ENCODE measurements at places on chromosomes 1 and 21. TPM values are rescaled to one million over a fixed set of nuclear protein-coding genes. Genes with fewer than 3 reads are reported as not detected.

Gene KLF17
- 1.5 TPM for total RNA-seq

Gene ATP6V1G3
- total RNA-seq, result not detected

GRCh38 chr1:155073377-155074242, 5.0 kb upstream of the EFNA3 start:
- H3K27me3 ChIP-seq, result no peaks in the 10 kb centered on the region
- H3K36me3 ChIP-seq, result peaks cover 4% of the 10 kb centered on the region
- no peak for DNase-seq
- H3K4me1 ChIP-seq, result peaks cover 30% of the 10 kb centered on the region
- H3K27ac ChIP-seq, result no peak overlapping the region
- H3K4me3 ChIP-seq, result no peak overlapping the region

GRCh38 chr1:94124538-94124937, 3.6 kb upstream of the ABCA4 start:
- no peaks in the 10 kb centered on the region for H3K4me1 ChIP-seq
- H3K27ac ChIP-seq, result no peak overlapping the region
- no peak overlapping the region for H3K4me3 ChIP-seq
- no peaks in the 10 kb centered on the region for H3K27me3 ChIP-seq
- no peak for DNase-seq
- H3K36me3 ChIP-seq, result no peaks in the 10 kb centered on the region

GRCh38 chr1:56045062-56045461, 534.3 kb downstream of the PLPP3 start:
- no peak overlapping the region for H3K4me3 ChIP-seq
- H3K27me3 ChIP-seq, result no peaks in the 10 kb centered on the region
- DNase-seq, result no peak
- H3K4me1 ChIP-seq, result no peaks in the 10 kb centered on the region
- no peaks in the 10 kb centered on the region for H3K36me3 ChIP-seq

- H3K27ac ChIP-seq, result no peak overlapping the region
- DNase-seq, result no peak
- no peaks in the 10 kb centered on the region for H3K27me3 ChIP-seq
- H3K36me3 ChIP-seq, result no peaks in the 10 kb centered on the region
- no peak overlapping the region for H3K4me3 ChIP-seq
Observed at GRCh38 chr21:40128891-40129290, 261.7 kb downstream of the PCP4 start.

DNA sequence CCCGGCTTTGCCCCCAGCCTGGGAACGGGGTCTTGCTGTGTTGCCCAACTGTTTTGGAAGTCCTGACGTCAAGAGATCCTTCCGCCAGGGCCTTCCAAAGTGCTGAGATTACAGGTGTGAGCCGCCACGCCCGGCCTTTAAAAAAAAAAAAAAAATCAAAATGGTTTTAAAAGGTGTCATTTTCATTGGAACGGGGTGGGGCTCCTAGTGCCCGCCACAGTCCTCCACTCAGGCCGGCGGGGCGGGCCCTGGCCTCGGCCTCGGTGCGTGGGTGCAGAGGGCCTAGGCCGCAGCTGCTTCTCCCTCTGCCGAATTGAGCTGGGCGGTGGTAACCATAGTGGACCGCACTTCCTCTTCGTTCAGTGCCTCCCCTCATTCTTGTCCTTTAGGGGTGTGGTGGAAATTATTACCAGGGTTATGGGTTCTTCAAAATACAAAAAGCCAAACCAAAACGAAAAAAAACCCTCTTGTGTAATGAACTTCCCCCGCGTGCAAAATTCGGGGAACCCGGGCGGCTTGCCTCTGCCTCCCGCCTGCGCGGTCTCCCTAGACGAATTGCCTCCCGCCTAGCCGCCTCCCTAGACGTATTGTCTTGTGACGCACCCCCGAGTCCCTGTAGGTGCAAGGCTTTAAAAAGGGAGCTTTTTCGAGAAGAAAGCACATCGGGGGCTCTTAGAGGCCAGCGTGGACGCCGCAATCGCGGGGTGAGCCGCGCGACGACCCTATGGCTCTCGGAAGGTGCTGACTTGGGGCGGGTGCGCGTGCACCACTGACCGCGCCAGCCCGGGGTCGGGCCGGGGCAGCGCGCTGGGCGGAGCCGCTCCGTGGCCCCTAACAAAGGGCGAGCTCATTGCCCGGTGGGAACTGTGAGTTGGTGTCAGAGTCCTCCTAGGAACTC, 10.5 kb upstream of the SPEN start:
- H3K36me3 ChIP-seq, result no peaks in the 10 kb centered on the region
- H3K27me3 ChIP-seq, result peaks cover 3% of the 10 kb centered on the region
- peak overlapping the region; percentile 100 for H3K27ac ChIP-seq
- H3K4me1 ChIP-seq, result peaks cover 20% of the 10 kb centered on the region
- no peak for DNase-seq

Data from esophagus muscularis mucosa (tissue), 4 donors.